ENCODE measurements at places on chromosomes 1 and 21.

DNA sequence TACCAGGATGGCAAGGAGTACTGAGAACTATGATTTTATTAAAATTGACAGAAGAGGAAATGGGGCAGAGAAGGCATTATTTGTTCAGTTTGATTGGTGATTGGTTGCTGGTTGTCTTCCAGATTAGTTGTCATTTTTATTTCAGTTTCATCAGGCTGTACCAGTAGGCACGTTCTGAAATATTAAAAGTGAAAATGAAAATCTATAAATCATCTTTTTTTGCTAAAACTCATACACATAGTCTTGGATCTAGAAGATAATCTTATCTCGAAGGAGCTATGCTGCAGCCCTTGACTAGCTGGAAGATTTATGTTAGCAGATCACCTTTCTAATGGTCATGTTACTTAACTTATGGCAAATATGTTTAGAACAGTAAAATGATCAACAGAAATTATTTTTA, 29.0 kb downstream of the NEK7 start:
- DNase-seq: no peak

GRCh38 chr1:19730793-19731192, 66.1 kb downstream of the HTR6 start:
- no peak for DNase-seq

DNA sequence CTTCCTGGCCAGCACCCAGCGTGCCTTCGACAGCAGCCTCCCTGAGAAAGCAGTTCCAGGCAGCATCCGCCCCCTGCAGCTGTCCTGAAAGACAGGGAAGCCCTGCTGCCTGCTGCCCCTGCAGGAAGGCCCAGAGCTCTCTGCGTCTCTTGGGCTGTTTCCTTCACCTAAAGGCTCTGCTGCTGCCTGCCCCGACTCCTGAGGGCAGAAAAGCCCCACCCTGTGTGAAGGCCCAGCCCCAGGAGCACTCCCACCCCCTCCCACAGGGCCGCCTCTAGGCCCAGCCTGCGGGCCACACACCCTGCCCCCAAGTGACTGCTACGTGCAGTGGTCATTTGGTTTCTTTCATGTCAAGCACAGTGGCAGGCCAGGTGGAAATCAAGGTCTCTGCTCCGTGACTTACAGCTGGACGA, 12.4 kb downstream of the RIPK4 start:
- DNase-seq: no peak

DNA sequence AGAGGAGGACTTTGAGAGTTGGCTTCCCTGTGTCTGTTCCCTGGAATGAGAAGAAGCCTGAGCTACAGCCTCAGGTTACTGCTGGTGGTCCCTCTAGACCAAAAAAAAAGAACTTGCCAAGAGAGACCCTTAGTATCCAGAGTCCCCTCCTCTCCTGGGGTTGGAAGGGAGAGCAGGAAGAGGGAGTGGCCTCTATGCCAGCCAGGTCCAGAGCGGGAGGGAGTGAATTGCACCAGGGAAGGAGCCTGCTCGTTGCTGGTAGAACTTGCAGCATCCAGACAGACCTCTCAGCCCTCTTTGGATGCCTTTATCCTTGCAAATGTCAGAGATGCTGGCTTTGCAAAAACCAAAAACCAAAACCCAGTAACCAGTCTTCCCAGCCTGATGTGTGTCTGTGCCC, 491.3 kb upstream of the VAMP3 start:
- DNase-seq: no peak

DNA sequence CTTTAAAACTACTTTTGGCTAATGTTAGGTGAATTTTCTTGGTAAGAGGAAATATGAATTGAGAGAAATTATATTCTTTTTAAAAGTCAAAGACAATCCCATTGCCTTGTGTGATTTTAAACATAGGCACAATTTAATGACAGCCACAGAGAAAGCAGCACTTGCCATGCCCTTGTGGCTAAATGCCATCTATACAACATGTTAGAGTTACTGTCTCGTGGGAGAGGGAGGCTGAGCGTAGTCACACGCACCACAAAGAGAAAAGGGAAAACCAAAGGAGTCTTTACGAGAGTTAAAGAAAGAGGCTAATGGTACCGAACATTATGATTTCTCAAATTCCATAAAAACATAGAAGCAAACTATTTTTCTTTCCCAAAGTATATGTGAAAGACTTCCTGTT, 537.9 kb downstream of the PTPRC start:
- DNase-seq: no peak
